Tibial artery (tissue), 4 donors: ENCODE measurements at places on chromosomes 13 and 19.

GRCh38 chr13:78393286-78394142 lies 209.8 kb downstream of the POU4F1 start:
- no peak for DNase-seq

DNA sequence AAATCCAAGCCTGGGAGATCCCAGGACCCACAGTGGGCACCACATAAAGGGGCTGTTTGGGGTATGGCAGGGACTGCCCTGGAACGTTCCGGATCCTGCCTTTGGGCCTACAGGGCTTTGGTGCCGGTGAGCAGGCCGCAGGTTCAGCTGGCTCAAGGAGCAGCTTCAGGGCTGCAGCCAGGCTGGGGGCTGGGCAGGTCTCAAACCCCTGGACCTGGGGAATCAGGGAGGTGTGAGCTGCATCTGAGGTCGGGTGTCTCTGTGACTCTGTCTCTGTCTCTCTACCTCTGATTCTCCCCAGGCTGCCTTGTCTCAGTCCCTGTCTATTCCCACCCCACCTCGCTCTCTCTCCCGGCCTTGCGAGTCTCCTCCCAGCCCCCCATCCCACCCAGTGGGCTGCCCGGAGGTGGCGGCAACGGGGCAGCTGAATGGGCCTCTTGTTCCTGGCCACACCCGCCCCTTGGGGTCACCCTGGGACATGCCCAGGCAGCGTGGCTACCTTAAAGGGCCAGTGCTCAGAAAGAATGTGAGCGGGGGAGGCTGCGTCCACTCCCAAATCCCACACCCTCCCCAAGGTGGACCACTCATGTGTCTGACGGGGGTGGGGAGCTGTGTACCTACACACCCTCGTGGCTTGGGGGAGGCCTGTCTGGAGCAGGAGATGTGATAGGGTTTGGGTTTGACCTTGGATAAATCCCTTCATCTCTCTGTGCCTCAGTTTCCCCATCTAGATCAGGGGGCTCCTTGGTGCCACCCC lies 31.1 kb downstream of the NFIC start:
- DNase-seq, result no peak

GRCh38 chr19:16160943-16161560 lies 12.3 kb downstream of the CIB3 start:
- no peak for DNase-seq

- DNase-seq, result no peak
These were observed 60.1 kb upstream of the F7 start for GRCh38 chr13:113045251-113046127.

GRCh38 chr13:35887115-35887666 lies 244.0 kb downstream of the DCLK1 start:
- DNase-seq, result no peak

DNA sequence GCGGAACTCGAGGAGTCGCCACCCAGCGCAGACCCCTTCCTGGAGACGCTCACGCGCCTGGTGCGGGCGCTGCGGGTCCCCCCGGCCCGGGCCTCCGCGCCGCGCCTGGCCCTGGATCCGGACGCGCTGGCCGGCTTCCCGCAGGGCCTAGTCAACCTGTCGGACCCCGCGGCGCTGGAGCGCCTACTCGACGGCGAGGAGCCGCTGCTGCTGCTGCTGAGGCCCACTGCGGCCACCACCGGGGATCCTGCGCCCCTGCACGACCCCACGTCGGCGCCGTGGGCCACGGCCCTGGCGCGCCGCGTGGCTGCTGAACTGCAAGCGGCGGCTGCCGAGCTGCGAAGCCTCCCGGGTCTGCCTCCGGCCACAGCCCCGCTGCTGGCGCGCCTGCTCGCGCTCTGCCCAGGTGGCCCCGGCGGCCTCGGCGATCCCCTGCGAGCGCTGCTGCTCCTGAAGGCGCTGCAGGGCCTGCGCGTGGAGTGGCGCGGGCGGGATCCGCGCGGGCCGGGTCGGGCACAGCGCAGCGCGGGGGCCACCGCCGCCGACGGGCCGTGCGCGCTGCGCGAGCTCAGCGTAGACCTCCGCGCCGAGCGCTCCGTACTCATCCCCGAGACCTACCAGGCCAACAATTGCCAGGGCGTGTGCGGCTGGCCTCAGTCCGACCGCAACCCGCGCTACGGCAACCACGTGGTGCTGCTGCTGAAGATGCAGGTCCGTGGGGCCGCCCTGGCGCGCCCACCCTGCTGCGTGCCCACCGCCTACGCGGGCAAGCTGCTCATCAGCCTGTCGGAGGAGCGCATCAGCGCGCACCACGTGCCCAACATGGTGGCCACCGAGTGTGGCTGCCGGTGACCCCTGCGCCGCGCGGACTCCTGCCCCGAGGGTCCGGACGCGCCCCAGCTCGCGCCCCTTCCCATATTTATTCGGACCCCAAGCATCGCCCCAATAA lies 2.3 kb downstream of the AMH start:
- DNase-seq, result no peak

DNA sequence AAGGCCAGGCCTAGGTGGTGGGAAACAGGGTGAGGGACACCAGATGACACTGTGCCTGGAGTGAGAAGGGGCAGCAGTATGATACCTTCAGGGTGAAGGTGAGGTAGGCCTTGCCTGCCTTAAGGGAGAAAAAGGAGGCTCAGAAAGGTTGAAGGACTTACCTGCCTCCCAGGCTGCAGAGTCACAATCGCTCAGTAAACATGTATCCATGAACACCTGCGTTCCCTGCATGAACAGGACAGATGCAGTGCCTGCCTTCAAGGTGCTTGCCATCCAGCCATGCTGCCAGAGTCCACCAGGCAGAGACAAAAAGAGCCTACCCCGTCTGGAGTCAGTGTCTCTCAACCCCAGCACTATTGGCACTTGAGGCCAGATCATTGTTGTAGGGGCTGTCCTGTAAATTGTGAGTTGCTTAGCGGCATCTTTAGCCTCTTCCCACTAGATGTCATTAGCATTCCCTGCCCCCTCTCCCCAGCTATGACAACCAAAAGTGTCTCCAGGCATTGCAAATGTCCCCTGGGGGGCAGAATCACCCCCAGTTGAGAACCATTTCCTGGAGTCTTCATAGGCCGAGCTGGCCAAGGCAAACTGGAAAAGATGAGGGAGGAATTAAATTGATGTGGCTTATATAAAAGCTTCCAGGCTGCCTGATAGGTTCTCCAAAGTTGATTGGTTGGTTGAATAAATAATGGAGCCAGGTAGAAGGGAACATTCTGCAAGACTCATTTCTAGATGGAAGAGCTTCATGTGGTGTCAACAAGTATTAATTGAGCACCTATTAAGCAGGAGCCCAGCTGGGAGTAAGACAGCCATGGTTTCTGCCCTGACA lies 1.7 kb downstream of the MAP3K10 start:
- DNase-seq, result no peak

DNA sequence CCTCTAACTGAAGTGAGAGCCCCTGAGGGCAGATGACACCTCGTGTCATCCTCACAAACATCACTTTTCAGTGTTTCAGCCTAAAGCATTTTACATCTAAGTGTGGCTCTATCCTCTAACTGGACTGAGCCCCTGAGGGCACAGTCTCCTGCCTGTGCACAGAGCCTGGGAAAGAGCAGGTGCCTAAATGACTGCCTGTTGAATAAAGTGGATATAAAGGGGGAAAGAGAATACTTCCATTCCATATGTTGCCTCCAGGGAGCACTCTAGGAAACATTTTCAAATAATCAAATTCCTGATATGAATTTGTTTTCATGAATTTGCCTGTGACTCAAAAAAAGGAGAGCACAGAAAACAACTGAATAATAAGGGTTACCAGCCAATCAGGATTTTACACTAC lies 32.2 kb downstream of the CNMD start:
- DNase-seq, result no peak

- DNase-seq, result no peak
These were observed 1.1 kb downstream of the IL17D start for GRCh38 chr13:20704459-20705069.

GRCh38 chr13:44293908-44294735 lies 79.5 kb upstream of the SERP2 start:
- no peak for DNase-seq

DNA sequence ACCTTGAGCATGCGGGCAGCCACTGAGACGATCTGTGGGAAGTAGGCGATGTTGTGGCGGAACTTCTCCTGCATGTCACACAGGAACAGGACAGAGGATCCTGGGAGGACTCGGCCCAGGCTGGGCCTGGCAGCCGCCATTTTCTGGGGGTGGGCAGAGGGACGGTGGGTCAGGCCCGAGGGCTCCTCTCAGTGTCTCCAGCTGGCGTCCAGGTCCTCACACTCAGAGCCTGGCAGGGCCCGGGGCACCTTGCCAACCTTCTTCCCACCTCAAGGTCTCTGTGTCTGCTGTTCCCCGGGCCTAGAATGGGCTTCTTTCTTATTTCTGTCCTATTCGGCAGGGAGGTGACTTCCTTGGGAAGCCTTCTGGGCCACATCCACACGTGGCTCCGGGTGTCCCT lies 5.1 kb downstream of the ISOC2 start:
- no peak for DNase-seq

GRCh38 chr19:23318143-23318542 lies 67.9 kb upstream of the ZNF724 start:
- no peak for DNase-seq

- no peak for DNase-seq
These were observed 6.5 kb upstream of the TSHZ3 start for GRCh38 chr19:31355665-31356289.
